ENCODE measurements at places on chromosomes 12 and 14. TPM values are rescaled to one million over a fixed set of nuclear protein-coding genes. Genes with fewer than 3 reads are reported as not detected.

DNA sequence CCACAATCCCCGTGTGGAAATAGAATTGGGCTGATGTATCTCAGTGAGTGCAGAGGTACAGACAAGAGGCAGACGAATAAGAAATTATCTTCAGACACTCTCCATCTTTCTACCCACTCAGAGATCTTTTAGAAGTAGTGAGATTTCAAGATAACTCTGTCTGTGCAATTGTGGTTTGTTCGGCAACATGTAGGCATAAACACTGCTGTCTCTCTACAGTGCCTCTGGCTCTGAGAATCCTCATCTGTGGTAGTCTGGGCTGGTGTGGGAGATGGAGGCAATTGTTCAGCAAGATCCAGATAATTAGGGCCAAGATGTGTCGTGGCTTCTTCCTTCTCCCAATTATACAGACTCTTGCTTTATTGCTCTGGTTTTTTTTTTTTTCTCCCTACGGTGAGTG lies 3.1 kb downstream of the HOXC13 start:
- DNase-seq: peak; percentile 29

GRCh38 chr12:3371018-3371417 lies 120.0 kb upstream of the PRMT8 start:
- no peak for DNase-seq

CCDC197 gene
- not detected for total RNA-seq

DNA sequence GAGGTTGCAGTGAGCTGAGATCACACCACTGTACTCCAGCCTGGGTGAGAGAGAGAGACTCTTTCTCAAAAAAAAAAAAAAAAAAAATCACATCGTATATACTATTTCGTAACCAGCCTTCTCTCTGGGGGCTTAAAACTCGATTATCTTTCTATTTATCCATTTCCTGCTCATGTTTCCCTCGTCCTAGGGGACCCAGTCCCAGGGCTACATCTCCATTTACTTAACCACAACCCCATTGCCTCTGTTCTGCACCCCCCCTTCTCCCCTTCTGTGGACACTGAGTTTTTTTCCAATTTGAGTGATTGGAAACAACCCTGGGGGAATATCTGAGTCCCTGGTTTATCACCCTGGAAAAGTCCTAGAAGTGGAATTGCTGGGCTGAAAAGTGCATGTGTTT lies 36.2 kb upstream of the YY1 start:
- no peak for DNase-seq

DNA sequence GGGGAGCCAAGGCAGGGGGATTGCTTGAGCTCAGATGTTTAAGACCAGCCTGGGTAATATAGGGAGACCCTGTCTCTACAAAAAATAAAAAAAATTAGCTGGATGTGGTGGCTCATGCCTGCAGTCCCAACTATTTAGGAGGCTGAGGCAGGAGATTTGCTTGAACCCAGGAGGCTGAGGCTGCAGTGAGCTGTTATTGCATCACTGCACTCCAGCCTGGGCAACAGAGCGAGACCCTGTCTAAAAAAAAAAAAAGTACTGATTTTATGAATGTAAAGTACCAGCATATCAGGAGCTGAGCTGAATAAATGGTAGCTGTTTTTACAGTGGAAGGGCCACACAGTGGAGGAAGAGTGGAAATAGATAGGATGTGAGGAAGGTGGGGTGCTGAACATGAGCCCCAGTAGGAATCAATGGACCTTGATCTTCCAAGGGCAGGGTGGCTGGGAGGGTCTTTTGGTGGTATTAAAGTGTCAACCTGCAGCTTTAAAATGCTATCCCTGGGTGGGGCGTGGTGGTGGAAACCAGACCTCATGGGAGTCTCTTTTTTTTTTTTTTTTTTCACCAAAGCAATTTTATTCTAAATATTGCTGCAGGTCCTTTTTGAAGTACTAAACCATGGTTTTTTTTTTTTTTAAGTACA lies 2.2 kb downstream of the ATP23 start:
- no peak for DNase-seq

DNA sequence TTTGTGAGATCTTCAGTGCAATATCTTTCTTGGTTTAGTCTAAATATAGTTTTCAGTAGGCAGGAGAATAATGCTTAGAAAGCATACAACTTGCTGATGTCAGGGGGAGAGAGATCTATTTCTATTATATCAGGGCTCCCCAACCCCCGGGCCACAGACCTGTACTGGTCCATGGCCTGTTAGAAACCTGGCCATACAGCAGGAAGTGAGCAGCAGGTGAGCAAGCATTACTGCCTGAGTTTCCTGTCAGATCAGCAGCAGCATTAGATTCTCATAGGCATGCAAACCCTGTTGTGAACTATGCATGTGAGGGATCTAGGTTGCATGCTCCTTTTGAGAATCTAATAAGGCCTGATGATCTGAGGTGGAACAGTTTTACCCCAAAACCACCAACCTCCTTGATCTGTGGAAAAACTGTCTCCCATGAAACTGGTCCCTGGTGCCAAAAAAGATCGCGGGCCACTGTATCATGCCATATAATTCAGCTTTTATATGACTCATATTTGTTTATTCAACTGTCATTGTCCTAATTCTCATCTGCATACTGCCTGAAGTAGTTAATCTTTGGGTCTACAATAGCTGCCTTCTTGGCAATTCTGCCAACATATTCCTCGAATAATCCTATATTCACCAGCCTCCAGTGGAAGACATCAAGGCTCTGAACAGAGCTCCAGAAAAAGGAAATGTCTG lies 163.6 kb upstream of the DYRK2 start:
- no peak for DNase-seq

DNA sequence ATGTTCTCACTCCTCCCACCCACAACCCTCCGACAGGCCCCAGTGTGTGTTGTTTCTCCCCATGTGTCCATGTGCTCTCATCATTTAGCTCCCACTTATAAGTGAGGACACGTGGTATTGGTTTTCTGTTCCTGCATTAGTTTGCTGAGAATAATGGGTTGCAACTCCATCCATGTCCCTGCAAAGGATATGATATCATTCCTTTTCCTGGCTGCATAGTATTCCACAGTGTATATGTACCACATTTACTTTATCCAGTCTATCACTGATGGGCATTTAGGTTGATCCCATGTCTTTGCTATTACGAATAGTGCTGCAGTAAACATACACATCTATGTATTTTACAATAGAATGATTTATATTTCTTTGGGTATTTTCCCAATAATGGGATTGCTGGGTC lies 77.5 kb downstream of the SLCO1A2 start:
- DNase-seq: no peak

DNA sequence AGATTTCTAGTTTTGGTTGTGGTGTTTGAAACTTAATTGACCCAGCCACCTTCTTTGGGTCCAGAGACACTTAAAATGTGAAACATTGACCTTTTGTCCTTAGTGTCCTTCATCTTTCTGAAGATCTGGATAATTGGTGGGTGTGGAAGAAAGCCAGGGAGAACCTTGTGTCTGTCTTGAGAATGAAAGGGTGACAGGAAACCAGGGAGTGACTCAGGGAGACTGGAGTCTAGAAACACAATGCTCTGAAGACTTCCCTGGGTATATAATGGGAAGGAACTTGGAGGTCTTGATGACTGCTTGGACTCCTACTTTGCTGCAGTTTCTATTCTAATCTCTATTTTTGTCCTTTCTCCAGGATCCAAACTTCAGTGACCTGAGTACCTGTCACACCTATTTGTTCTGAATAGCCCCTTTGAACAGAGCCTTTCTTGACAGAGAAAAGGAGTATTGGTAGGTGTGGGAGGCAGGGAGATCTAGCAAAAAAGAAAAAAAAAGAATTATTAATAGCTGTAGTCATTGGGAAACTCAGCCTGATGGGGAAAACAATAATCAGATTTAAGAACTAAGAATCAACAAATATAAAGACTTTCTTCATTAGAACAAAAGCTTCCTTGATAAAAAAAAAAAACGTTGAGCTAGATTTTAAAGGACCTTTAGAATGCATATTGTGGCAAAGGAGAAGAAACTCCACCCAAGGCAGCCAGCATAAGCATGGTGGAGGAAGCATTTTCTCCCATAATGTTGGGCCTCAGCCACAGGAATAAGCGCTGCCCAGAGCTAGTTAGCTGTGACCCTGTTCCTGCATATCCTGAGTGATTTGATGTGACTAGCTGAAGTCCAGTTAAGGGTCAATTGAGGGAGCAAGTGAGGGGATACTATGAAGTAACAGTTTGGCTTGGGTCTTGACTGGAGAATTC lies 77.9 kb upstream of the HOXC13 start:
- no peak for DNase-seq

GRCh38 chr14:54976316-54976715 lies 50.6 kb downstream of the WDHD1 start:
- DNase-seq: peak; percentile 35

GRCh38 chr12:112741106-112741505 lies 50.4 kb upstream of the RPH3A start:
- DNase-seq: no peak

DNA sequence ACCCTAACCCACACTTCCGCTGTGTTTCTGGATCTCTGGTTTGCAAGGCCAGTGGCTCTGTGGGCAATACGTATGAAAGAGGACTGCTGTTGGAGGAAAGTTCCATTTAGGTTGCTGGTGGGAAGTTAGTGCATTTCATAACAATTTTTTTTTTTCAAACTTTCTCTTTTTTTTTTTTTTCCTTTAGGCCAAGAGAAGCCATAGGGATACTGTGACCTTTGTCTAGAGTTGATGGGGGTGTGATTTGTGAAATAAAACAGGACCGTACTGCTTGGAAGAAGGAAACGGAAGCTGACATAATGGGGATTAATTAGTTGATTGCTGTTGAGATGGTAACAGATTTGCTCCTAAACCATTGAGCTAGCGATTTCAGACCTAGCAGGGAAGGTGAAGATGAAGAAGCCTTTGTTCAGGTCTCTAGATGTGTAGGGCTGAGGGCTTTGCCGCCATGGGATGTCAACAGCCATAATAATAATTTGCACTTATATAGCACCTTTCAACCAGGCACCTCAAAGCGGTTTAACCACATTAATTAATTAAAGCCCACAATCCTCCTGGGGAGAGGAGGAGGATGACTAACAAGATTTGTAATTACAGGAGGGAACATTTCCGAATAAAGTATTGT lies 315.3 kb downstream of the ZFP36L1 start:
- DNase-seq: no peak

DNA sequence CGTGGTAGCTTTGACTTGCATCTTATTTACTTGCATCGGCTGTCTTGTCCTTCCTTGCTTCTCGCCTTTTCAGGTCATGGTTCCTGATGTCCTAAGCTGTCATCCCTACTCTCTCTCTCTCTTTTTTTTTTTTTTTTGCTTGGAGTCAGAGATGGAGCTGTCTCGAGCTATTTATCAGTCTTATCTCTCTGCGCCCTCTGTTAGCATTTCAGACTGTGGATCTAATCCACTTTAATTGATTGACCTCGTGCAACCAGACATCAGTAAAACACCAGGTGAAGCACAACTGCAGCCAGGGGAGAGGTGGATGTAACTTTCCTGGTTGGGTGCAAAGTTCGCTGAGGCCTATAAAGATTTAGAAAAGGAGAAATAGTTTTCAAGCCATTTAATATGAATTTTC lies 554.8 kb downstream of the DIO2 start:
- DNase-seq: no peak

DNA sequence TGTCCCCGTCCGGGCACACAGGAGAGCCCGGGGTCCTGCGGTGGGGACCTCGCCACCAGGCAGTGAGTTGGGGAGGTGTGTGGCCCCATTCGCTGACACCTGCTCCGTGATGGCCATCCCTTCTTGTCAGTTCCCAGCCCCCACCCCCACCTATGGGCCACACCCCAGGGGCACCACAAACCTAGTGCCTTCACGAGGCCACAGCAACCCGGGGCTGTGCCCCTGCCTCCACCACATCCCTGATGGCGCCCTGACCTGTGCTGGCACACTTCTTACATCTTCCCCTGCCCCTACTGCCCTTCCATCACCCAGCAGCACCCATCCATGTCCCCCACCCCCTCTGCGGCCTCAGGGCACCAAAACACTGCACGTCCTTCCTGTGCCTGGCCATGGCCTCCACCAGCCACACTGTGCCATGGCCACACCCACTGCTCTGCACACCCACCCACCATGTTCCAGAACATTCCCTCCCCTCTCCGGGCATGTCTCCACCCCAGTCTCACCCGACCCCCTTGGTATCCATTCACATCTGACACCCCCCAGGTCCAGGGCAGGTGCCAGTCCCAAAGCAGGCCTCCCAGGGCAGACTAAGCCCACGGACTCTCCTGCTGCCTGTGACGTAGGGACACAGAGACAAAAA lies 24.4 kb downstream of the JAG2 start:
- no peak for DNase-seq

DNA sequence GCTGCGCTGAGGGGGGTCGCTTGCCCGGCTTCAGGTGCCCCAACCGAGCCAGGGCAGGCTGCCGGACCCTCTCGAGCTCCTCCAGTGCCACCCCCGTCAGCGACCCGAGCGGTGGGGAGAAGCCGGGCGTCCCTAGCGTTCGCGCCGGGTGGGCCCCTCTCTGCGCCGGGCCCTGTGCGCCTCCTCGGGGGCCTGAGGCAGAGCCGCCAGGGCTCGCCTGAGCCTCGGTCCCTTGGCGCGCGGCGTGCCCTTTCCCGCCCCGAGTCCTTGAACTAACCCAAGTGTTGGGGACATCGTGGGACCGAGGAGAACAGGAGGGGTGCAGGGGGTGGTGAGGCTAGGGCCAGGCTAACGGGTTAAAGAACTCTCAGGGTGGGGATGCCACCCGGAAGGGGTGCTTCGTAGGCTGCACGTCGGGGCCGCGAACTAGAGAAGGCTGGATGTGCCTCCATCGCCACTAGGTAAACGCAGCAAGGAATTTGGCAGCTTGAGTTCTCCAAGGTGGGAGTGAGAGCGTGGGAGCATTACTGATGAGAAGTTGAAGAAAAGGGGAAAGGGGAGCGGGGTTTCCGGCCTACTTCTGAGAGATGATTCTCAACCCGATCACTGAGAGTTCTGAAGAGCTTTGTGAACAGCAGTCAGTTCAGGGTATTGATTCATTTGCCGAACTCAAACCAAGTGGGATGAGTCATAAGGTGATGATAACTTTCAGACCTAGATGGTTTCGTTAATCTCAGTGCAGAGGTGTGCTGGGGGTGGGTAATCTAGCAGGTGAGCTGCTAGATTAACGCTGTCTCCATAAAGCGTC lies 618 bp downstream of the RNF34 start:
- DNase-seq: no peak

GRCh38 chr12:27975222-27976136 lies 2.9 kb upstream of the PTHLH start:
- DNase-seq: no peak

TSHR gene
- not detected for total RNA-seq

DNA sequence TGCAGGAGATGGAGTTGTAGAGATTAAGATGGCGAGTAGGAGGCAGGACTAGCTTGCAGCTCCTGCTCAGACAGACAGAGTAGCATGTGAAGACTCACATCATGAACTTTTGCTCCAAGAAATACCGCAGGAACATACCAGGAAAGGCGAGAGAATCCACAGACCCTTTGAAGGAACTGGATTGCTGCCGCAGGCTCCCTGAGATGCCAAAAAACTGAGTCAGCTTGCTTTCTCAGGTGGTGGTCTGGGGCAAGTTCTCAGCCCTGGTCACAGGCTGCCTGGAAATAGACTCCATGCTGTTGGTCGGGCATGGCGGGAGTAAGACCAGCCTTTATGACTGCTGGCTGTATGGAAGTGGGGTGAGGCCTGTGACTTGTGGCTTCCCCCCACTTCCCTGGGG lies 163.6 kb upstream of the NAV3 start:
- peak; percentile 93 for DNase-seq

- no peak for DNase-seq
Observed at GRCh38 chr12:100674036-100674888, 100.8 kb downstream of the GAS2L3 start.

- no peak for DNase-seq
Observed at GRCh38 chr12:50991291-50991690, 34.9 kb downstream of the SLC11A2 start.

LRRC10 gene
- not detected for total RNA-seq

Data from H4 (cell line).